ENCODE measurements at places on chromosomes 1 and 21.

GRCh38 chr1:245585252-245585959 is 430.6 kb downstream of the KIF26B start:
- no peak for DNase-seq

DNA sequence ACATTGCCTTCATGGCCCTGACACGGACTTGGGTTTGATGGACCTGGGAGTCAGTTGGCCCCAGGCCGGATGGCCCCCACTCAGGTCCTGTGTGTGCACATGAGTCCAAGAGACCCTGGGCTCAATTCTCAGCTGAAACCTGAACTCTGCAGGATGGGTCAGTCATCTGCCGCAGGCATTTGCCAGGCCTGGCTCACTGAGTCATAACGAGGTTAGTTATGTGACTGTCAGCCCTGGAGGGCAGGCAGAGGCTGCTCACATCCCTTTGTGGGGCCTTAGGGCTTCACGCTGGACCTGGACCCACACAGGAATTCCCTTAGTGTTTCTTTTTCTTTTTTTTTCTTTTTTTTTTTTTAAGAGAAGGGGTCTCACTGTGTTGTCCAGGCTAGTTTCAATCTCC is 46.5 kb downstream of the PSMG1 start:
- DNase-seq: no peak

GRCh38 chr21:42112857-42113256 is 41.7 kb downstream of the UMODL1 start:
- DNase-seq: no peak

- peak; percentile 96 for DNase-seq
These were observed 1013.8 kb downstream of the PLA2G4A start for GRCh38 chr1:187842406-187843165.

GRCh38 chr21:36705679-36706481 is 7.0 kb downstream of the SIM2 start:
- no peak for DNase-seq

Measured in NCI-H226 (cell line).